Myocyte (in vitro differentiated cells): ENCODE measurements at places on chromosomes 3 and 15.
A peak's percentile ranks its signal among the peaks of the same experiment; 100 is the strongest.

DNA sequence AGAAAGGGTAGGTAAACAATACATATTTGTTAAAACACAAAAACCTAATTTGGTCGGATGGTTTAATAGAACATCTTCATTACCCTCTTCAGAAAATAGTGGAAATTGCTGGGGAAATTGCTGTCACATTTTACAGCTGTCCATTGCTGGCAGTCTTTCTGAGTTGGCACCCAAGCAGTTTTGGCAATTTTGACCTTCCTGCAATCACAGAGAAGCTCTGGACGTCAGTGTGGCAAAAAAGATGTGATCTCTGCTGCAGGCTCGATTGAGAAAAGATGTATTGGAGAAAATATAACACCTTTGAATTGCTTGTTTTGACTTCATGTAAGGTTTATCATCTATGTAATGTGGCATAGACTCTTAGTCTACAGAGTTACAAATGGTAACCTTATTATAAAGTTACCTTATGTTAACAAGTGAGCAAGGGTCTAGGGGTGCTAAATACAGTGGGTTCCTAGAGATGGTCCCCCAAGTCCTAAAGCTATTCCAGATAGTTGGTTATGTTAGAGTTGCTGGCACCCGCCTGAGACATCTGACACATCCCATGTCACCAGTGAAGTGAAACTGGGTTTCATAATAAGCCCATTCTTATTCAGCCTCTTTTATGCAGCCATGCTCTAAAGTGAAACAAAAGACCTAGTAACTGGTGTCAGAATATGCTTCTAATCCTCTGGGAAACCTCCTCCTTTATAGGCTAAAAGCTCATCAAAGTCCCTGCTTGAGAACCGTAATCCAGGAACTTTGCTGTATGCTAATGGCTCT lies 14.0 kb downstream of the UBE2E1 start:
- no peak for DNase-seq

GRCh38 chr15:76951220-76951619 lies 19.7 kb downstream of the RCN2 start:
- no peak for DNase-seq

- no peak for DNase-seq
Observed at GRCh38 chr3:32435911-32436815, 44.5 kb downstream of the CMTM7 start.

GRCh38 chr15:47705281-47705997 lies 11.9 kb upstream of the SEMA6D start:
- no peak for DNase-seq

GRCh38 chr3:24088782-24089181 lies 143.7 kb downstream of the NR1D2 start:
- peak; percentile 22 for DNase-seq

GRCh38 chr3:151765685-151766084 lies 32.0 kb downstream of the AADACL2 start:
- DNase-seq, result no peak

GRCh38 chr3:168051070-168051469 lies 44.7 kb downstream of the GOLIM4 start:
- DNase-seq, result no peak

DNA sequence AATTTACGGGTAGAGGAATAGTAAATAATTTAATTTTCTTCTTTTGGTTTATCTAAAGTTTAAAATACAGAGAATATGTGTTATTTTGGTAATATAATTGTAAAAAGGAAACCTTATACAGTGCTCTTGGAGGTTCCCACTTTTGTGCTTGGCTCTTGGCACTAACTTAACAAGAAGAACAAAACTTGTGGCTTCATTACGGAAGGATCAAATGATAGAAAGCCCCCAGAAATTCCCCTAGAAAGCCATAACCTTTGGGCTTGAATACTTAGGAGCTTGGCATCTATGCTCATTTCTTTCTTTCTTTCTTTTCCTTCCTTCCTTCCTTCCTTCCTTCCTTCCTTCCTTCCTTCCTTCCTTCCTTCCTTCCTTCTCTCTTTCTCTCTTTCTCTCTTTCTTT lies 197.5 kb downstream of the SOX2 start:
- DNase-seq, result no peak
